ENCODE measurements at places on chromosomes 7 and 10.

DNA sequence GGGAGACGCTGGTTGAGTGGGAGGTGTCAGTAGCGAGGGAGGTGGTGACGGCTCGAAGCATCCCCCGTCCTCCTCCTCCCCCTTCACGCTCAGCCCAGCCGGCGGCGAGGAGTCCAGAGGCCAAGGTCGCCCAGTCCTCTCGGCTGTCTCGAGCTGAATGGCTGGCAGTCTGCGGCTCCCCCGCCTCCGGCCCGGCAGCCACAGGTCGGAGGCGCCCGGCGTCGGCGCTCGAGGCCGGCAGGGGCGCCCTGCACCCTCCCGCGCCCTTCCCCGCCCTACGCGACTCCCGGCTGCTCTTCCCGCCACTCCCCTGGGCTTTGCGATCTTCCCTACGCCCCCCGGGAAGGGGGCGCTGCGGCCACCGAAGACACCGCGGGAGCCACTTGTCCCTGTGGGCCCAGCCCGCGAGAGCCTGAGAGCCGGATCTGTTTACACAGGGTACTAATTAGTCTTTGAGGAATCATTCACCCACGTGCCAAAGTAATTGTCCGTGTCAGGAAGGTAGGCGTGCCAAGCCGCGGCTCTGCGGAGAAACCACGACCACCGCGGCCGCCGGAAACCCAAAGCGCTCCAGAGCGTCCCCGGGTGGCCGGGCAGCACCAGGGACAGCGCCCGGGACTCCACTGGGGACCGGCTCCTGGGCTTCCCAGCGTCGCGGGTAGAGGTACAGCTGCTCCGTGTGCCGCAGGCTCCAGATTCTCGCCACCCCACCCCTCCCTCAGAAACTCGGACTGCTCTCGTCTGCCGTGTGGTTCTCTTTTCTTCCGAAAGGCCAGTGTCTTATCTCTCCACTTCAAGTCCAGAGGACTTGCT, at the start of gene NXPH1:
Gene NXPH1, plus strand, starts transcription at position 133 of the 813 bp plus-strand sequence.
- DNase-seq = no peak

GRCh38 chr10:128386231-128386630, 260.0 kb upstream of the MKI67 start:
- DNase-seq = no peak

DNA sequence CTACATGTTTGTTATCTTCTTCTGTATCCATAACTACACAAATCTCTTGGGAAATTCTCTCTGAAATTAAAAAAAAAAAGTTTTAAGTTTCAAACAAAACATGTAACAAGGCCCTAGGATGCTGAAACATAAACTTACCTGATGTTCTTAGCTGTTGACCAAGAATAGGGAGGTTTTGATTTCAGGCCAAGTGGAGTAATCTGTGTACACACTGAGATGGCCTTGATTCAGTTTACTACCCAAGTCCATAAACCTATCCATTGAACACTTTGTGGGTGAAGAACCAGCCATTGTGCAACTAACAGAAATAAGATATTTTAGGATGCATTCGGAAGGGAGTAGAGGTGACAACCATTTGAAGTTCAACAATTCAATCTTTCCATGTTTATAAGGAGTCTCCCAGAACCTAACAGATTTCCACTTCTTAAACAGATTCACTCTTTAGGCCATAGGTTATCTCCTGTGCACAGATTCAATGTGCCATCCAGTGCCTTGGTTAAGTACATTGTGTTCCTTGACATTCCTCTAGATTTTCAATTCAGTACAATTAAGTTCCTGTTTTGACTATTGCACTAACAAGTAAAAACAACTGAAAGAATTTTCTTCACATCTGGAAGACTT, 143.1 kb downstream of the CRPPA start:
- no peak for DNase-seq

- DNase-seq = no peak
These were observed 332.1 kb upstream of the CELF2 start for GRCh38 chr10:10685566-10685965.

DNA sequence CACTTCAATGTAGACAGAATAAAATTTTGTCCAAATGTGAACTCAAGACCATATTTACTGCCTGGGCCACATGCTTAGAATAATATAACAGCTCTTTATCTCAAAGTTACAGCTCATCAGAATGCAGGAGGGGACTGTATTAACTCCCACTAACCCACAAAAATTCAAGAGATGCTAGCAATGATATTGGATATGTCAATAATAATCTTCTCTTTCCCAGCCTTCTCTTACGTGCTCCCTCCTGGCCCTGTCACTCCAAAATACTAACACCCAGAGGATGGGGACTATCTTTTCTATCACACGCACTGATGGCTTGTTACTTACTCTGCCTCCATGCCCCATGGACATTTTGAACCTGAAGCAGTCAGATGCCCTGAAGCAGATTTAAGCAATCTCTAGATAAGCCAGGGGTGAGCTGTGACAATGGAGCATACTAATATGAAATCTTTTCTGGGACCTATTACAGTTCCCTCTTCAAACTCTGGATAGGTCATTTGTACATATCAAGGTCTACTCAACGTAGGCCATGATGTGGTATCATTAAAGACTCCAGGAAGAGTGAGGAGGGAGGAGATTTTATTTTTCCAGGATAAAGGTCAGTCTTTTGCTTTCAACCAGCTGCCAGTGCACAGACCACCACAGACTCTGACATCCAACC, 803.0 kb downstream of the GRM8 start:
- no peak for DNase-seq

DNA sequence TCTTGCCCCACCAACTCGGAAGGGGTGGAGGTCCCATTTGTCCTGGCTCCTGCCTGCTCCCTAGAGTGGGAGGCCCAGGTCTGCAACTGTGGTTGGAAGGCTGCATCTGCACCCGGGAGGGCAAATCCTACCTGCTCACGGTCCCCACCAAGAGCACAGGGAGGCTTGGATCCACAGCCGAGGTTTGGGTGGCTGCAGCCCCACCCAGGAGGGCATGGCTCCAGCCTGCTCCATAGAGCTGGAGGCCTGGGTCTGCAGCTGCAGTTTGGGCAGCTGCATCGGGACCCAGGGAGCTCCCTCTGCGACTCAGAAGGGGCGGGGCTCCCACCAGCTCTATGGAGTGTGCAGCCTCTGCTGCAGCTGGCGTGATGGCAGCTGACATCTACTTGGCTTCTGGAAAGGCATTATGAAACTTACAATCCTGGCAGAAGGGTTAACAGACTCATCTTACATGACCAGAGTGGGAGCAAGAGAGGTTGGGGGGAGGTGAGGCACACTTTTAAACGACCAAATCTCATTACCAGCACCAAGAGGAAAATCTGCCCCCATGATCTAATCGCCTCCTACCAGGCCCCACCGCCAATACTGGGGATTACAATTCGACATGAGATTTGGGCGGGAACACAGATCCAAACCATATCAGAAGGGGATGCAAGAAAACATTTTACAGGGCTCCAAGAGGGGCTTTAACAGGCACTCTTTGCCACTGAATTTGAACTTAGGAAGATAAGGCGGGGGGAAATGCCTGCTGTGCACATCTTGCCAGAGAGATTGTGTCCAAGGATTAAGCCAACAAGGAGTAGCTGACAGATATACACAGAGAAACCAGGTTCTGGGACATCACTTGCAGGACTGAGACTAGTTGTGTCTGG, 8.2 kb upstream of the BLVRA start:
- DNase-seq = no peak

DNA sequence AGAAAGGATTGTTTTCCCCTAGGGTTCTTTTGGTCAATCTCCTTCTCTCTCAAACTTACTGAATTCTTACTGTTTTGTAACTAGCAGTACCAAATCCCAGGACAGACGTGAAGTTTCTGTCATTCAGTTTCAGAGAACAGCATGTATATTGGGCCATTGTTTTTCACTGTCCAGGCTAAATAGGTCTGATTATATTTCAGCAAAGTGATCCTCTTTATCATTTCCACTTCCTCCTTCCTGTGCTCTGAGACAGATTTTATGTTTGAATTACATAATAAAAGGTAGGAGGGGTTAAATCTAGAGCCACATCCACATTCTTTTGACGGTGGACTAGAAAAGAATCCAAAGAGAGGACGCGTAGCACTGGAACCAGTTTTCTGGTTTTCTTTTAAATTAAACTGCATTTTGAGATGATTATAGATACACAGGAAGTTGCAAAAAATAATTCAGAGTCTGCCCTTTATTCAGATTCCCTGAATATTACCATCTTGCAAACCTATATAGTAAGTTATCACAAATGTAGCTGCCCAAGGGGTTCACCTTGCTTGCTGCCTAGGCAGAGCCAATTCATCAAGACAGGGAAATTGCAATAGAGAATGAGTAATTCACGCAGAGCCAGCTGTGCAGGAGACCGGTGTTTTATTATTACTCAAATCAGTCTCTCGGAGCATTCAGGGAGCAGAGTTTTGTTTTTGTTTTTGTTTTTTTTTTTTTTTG, 40.1 kb downstream of the AKR1E2 start:
- no peak for DNase-seq

DNA sequence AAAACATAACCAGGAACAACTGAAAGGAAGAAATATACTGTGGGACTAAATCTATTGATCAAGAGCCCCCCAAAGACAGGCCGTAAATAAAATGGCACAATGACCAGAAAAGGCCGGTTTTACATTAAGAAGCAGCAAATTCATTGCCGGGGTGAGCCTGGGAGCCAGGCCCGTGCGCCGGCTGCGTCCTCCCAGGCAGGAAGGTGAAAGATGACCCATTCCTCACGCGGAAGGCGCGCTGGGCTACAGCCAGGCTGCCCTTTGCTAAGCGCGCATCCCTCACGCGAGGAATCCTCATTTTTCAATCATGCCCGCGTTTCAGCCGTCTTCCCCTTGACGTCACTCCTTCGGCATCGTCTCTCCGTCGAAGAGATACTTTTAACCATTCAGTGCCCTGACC, 47.6 kb upstream of the MGMT start:
- no peak for DNase-seq

DNA sequence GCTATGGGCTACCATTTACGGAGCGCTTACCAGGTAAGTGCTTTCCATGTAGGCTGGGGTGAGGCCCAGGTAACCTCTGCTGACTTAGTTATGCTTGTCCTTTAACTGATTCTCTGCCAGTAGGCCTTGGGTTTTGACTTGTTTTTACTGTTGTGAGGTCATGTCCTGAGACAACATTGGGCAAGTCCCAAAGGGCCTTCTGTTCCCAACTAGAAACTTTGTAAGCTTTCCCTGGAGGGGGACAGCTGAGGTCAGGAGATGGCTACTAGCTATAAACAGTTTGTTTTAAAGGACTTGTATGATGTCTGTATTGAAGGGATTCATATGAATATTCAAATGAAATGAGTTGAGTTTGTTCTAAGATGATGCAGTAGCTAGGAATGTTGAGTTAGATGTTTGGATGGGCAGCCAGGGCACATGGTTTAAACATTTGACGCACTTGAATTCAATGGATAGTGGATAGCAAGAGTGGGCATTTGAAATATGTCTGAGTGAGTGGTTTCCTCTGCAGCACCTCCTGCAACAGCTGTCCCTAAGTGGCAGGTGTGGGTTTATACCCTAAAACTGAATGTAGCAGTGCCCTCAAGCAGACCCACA, 10.0 kb upstream of the SGPL1 start:
- DNase-seq = no peak

DNA sequence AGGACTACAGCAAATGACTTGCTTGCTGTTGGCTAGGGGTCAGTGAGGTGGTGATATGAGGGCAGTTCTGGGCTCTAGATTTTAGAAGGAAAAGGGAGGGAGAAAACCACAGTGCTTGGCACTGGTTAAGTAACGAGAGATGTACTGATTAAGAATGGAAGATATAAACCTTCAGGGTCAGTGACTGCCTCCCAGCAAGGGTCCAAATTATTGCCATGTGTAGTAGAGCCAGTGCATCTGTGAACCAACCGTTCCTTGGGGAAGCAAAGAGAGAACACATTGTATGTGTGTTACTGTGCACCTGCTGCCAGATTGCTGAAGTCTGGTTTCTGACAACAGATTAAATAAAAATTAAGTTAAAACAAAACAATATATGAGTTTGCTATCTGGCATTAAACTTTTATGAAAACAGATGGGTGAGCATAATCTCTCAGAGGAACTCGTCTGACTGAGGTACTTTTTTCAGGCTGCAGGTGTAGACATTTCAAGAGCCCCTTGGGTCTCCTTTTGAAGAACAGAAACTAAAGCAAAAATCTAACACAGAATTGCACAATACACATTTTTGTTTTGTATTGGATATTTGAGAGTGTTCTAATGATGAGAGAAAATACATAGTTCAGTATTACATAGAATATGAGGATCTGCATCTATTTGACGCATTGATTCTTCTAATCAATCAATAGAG, 1120.6 kb downstream of the SORCS3 start:
- no peak for DNase-seq

- DNase-seq = no peak
These were observed 28.1 kb downstream of the CCDC6 start for GRCh38 chr10:59878289-59878688.

GRCh38 chr10:76218035-76218434, 786.6 kb downstream of the LRMDA start:
- DNase-seq = no peak

- DNase-seq = no peak
These were observed 216.1 kb upstream of the ZMIZ1 start for GRCh38 chr10:78852466-78853240.

DNA sequence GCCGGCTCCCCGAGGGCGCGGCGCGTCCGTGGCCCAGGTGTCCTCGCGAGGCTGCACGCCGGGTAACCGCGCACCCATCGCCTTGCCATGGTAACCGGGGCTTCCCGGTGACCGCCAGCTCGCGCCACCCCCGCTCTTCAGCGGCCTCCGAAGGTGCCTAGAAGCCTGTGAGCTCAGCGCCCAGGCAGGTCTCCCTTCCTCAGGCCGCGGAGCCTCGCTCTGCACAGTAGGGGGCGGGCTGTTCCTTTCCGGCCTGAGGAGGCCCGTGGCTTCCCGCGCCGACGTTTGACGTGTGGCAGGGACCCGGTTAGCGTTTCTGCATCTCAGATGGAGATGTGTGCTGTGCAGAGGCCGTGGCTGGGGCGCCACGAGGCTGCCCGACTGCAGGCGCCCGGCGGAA, 117.1 kb downstream of the DYNC2I1 start:
- DNase-seq = no peak

DNA sequence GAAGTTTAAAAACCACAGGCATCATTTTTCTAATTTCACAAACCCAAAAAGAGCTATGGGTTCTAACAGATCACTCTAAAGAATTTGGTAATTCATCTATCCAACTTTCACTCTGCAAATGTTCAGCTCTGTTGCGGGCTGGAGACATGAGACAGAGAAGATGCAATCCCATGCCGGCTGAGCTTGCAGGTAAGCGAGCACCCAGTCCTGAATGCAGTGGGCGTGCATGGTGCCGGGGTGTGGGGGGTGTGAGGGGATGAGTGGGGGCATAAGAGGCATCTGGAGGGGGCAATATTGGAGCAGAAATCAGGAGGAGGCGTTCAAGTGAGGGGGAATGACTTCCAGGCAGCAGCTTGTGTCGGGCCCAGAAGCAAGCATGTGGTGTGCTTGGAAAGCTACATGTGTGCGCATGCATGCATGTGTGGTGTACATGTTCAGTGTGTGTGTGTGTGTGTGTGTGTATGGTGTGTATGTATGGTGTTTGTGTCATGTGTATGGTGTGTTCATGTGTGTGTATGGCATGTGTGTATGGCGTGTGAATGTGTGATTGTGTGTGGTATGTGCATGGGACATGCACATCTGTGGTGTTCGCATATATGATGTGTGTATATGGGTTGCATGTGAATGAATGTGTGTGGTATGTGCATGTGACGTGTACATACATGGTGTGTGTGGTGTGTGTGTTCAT, 172.9 kb downstream of the PRKCQ start:
- no peak for DNase-seq
